Cerebellum (tissue), 4 donors: ENCODE measurements at places on chromosomes 1 and 21.
A peak's percentile ranks its signal among the peaks of the same experiment; 100 is the strongest.

DNA sequence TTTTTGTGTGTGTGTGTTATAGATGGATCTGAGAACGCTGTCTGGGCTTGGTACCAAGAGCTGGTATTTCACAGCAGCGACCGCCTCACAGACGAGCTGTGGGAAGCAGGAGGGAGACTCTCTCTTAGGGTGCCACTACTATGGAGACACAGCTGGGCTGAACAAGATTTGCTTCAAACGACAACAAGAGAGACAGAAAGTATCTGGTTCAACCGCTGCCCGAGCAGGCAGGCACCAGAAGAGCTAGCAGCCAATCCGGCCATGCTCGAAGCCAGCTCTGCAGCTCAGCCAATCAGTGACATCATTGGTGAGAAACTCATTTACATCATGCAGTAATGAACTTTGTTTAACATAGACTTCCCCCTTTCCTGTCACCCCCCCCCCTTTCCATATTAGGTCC is 341.3 kb downstream of the USP25 start:
- peak; percentile 71 for DNase-seq

GRCh38 chr1:225483818-225484656 is 56.2 kb upstream of the LBR start:
- no peak for DNase-seq

DNA sequence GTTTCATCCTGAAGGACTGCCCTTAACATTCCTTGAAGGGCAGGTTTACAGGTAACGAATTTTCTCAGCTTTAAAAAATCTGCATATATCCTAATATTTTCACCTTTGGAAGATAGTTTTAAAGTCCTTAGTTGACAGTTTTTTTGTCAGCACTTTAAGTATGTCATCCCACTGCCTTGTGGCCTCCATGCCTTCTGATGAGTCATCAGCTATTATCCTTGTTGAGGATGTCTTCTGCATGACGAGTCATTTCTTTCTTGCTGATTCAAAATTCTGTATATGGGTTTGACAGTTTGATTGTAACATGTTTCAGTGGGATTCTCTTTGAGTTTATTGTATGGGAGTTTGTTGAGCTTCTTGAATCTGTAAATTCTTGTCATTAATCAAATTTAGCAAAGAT is 500.6 kb downstream of the DISC1 start:
- no peak for DNase-seq

DNA sequence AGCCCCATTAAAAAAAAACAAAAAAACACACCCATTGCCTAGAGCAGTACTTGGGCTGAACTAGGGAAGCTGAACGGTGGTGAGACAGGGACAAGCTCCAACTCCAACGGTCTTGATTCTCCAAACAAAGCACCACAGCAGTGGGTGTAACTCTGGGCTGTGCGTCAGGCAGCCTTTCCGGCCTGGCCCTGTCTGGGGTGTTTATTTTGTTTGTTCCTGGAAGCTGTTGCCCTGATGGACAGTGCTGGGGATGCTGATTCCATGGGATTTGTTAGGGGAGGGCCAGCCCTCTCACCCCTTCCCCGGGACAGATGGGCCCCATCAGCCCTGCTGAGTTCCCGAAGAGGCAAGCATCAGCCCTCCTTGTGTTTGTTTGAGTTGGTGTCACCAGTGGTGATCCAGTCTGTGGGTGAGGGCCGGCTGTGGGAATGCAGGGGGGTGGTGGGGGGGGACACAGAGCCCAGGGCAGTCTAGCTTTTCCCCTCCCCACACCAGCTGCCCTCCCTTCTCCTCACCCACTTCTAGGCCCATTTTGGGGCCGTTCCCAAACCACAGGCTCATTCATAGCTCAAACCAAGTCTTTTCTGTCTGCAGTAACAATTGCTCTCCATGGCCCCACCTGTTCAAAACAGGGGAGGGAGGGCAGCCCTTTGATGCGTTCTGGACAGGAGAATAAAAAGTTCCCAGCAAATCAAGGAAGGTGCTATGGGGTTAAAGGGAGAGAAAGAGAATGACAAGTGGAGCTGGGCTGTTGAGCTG is 4.5 kb downstream of the WNT2B start:
- DNase-seq: no peak
